ENCODE measurements at places on chromosomes 1 and 21. TPM values are rescaled to one million over a fixed set of nuclear protein-coding genes. Genes with fewer than 3 reads are reported as not detected.

DNA sequence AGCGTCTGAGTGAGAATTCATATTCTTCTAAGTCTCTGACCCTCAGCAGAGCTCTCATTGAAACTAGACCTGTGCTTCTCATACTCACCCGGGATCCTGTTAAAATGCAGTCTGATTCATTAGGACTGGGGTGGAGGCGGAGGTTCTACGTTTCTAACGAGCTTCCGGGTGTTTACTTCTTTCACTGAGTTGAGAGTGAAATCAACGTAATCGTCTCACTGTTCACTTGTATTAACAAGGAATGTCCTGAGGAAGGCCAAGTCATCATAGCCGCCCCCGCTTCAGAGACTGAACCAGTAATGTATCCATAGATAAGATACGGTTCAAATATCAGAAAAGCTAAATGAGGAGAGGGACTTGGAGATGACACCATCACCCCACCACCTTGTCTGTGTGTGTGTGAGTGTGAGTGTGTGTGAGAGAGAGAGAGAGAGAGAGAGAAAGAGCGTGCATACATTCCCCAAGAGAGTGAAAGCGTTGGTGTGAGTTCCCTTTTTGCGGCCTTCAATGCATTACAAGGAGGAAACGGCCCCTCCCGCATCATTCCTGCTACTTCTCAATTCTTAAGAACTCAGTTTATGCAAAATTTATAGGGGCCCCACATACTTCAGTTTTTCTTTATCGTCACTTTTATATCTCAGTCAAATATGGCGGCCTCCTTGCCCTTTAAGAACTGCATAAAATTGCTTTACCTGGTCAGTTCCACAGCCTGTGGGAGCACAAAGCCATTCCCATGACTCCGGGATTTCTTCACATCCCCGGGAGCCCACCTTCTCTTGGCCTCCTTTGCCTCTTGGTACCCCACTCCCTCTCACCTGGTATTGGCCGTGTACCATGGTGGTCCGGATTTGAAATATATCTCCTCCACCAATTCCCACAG is 19.8 kb downstream of the KMO start:
- no peak for DNase-seq

- DNase-seq, result no peak
Observed at GRCh38 chr1:207565546-207566468, 69.8 kb downstream of the CR1 start.

Gene WNT9A
- polyA plus RNA-seq, result 1.6 TPM

DNA sequence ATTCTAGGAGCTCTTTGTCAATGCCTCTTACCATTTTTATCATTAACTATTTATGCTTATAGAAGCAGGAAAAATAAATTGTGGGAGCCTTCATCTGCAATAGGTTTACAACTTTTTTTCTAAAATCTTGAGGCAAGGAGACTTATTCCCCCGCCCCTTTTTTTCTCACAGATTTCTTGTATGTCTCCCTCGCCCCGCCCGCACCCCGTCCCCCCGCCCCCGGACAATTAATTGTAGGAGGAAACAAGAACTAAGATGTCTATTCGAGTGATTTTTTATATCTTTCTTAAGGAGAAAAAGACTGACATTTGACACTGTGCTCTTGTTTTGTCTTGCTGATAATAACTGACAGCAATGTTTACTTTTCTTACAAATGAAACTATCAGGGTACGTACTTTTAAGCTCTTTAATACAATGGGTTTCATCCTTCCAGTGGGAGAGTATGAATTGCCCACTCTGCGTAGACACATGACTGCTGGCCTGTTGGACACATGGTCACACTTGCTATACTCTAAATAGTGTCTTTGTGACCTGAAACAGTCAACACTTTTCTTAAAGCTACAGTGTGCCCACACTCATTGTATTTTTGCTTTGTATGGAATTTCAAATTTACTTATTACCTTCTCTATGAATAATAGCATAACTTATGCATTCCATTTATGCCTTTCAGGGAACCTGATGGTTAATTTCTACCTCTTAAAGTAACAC is 1.5 kb upstream of the IVNS1ABP start:
- no peak for DNase-seq

- no peak for DNase-seq
Observed at GRCh38 chr1:12745126-12745991, 641 bp upstream of the CFAP107 start.

- peak; percentile 33 for DNase-seq
Observed at GRCh38 chr1:107430540-107431228, 289.8 kb downstream of the NTNG1 start.

Gene SIK1
- polyA plus RNA-seq, result 1.1 TPM

- DNase-seq, result no peak
Observed at GRCh38 chr1:162370721-162371120, 5.9 kb downstream of the SPATA46 start.

Gene C1orf21
- polyA plus RNA-seq, result 28.2 TPM

GRCh38 chr1:44423591-44424537 is 18.8 kb downstream of the RNF220 start:
- DNase-seq, result no peak

Gene NBPF8
- 20.2 TPM for polyA plus RNA-seq

- no peak for DNase-seq
Observed at GRCh38 chr21:37868446-37869295, 47.6 kb downstream of the KCNJ6 start.

Gene FOXO6
- polyA plus RNA-seq, result 2.3 TPM

Gene ANKRD65
- 12.0 TPM for polyA plus RNA-seq

Gene TDRD10
- 1.00 TPM for polyA plus RNA-seq

- DNase-seq, result peak; percentile 52
Observed at GRCh38 chr1:205569411-205570172, 62.2 kb downstream of the ELK4 start.
